ENCODE measurements at places on chromosomes 2 and 18.

DNA sequence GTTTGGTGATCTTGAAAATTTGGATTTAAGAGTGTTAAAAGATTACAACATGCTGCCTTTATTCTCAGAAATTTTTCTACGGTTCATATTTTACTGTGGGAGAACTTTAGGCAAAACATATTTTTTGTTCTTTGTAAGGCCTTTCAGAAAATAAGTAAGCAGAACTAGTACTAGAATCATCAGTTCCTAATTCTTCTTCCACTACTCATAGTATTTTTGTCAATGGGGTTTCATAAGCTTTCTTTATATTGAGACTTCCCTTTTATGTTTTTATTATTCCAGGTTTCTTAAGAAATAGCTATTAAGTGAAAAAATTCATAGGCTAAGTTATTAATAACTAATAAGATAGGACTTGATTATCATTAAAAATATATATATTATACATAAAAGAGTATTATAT, 12.4 kb downstream of the UGGT1 start:
- no peak for DNase-seq

DNA sequence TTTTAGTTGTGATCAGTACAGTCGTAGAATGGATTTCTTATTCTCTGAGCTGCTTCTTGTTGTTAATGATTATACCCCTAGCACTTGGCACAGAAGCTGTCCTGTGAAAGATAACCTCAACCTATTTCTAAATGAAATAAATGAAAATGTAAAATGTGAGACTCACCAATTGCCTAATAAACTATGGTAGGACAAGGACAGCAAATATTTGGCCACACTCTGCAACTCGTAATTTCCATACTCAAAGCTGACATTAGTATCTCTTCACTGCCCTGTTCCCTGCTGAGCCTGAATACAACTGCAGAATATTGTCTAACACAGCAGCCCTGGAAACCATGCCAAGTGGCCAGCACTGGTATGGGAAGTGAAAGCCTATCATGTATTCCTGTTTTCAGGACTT, 34.5 kb downstream of the TMEM182 start:
- no peak for DNase-seq

DNA sequence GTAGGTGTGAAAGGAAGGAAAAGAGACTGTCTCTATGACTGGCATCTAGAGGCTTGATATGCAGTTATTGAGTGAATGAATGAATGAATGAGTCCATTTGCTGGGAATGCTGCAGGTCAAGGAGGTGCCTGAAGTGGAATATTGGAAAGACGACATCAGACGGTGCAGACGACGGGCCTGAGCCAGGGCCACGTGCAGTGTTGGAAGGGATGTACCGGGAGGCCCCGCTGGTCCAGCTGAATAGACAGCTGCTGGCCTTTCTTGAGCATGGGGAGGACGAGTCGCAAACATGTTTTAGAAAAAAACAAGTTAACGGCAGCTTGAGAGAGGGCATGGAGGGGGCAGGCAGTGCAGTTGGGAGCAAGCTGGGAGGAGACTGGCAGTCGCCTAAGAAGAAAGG, 237.1 kb upstream of the PXDN start:
- no peak for DNase-seq

- no peak for DNase-seq
Measured at GRCh38 chr2:204898928-204899640, 353.8 kb downstream of the PARD3B start.

- no peak for DNase-seq
Measured at GRCh38 chr18:21265971-21266673, 24.1 kb downstream of the GREB1L start.

DNA sequence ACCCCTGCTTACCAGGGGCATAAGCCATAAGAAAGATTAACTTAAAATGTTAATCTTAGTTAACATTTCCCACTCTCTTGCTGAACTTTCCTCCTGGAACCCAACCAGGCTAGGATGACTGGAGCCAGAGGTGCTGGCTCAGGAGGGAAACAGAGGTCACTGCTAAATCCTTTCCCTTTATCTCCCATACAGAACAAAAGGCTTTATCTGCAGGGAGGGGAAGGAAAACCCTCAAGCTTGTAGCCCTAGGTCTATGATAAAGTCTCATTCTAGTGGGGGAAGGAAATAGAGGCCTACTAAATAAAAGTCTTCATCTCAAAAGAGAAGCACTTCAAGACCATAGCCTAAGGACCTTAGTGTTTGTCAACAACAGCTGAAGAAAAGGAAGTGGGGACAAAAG, 18.6 kb downstream of the HIBCH start:
- DNase-seq, result no peak

- no peak for DNase-seq
Measured at GRCh38 chr2:23561088-23561487, 176.1 kb downstream of the KLHL29 start.

GRCh38 chr2:14270036-14270582, 362.4 kb upstream of the LRATD1 start:
- DNase-seq, result no peak

DNA sequence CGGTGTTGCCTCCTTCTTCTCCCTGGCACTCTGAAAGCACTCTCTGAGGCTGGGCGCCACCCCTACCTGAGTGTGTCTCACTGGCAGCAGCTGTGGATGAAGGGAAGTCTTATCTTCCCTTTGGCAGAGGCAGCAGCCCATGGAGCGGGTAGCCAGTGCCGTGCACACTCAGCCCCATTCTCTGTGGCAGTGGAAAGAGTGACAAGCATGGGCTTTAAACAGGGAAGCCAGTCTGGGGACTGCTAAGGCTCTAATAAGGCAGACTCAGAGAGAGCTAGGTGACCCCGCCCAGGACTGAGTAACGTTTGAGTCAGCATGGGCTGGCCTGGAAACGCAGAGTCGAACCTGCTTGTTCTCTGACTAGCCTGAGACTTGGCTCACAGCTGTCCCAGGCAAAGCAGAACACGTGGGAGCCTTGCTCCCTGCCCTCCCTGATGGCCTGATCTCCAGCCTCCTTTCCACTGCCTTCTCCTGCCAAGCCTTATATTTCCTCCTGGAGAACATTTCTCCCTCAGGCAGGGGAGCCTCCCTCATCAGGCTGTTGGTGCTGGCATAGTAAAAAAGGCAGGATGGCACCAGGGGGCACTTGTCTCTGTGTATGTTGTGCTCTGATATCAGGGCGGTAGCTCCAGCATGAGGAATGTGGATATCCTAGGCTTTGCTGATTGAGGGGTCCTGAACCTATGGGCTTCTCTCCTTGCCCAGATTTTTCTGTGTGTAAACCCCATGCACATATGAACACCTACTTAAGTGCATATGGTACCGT, 93.9 kb upstream of the LGALSL start:
- DNase-seq, result peak; percentile 97

GRCh38 chr18:71079606-71080005, 790.8 kb downstream of the SOCS6 start:
- no peak for DNase-seq

DNA sequence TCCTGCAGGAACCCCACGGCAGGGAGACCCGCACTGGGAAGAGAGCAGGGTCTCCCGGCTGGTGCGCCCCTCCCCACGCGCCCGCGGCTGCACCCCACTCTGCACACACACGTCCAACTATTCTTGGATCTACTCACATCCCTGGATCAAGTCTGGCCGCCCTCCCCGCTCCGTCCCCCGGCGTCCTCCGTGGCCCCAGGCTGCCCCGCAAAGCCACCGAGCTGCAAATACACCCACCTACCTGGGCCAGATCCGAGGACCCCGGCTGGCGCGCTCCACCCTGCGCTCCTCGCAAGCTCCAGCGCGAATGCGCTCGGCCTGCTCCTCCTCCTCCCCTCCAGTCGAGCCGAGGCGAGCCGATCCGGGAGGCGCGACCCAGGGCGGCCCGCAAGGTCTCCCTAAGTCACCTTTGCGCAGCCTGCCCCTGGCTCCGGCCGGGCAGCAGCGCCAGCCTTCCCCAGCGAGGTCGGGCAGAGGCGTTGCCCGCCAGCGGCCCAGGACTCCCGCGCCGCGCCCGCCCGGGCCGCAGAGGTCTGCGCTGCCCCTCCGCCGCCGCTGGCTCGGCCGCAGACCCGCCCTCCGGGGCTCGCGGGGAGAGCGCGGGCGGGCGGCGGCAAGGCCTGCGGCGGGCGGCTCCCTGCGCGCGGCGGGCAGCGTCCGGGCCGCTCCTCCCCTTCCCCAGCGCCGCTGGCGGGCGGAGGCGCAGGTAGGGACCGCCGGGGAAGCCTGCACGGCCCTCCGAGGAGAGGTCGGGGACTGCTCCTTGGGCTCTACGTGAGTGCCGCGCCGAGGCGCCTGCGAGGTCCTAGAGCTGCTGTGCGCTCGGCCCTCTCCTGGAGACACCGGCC, 126.0 kb downstream of the OSBPL1A start:
- peak; percentile 87 for DNase-seq

DNA sequence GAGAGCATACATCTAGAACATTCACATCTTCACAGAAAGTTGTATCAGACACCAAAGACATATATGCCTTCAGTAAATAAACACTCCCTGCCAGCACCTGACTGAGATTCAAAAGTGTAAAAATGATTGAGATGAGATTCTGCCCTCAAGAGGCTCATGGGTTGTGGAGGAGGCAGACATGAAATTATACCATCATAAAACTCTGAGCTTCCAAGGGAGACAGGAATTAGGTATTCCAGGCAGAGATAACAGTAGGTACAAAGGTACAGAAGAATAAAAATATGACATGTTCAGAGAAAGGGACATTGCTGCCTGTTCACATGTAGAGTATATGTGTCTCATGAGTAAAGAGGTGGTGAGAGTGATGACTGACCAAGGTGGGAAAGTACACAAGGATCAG, 322.3 kb downstream of the OSR1 start:
- no peak for DNase-seq

Measured in kidney tubule cell (primary cell).